ENCODE measurements at places on chromosomes 4 and X.

GRCh38 chrX:117990438-117990837, 126.2 kb downstream of the KLHL13 start:
- DNase-seq: no peak

- DNase-seq: no peak
Observed at GRCh38 chr4:4574052-4574451, 32.2 kb upstream of the STX18 start.

DNA sequence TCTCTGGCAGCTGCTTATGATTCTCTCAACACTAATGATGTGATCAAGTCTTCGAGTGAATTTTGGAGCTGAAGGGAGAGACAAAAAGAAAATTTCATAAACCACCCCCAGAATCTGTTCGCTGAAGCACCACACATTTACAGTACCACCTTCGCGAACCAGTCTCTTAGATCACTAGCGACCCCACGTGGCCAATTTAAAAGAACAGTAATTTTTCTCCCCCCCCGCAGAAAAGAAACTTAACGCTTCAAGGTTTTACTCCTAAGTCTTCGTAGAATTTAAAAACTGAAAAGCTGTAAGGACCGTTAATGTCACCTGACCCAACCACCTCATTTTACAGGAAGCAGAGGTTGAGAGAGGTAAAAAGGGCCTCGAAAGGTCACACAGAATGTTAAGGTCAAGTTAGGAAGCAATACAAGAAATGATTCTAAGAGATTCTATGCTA, 187.5 kb downstream of the QDPR start:
- peak; percentile 40 for DNase-seq

- no peak for DNase-seq
Observed at GRCh38 chr4:6885953-6886557, 23.6 kb upstream of the TBC1D14 start.

DNA sequence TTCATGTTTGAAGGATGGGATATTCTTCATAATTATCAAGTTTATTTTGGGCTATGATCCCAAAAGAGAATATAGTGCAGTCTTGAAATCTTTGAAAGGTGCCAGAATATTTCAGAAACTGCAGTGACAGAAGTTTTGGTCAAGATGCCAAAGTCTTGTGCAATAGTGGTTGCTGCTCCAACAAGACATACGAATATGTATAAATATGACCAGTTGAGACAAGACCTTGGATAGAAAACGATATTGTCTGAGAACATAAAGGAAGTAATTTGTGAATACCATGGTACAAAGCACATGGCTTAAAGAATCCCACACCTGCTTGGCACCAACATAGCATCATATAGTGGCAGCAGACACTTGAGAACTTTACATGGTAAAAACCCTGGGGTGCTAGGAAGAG, 48.6 kb upstream of the AMELX start:
- no peak for DNase-seq

DNA sequence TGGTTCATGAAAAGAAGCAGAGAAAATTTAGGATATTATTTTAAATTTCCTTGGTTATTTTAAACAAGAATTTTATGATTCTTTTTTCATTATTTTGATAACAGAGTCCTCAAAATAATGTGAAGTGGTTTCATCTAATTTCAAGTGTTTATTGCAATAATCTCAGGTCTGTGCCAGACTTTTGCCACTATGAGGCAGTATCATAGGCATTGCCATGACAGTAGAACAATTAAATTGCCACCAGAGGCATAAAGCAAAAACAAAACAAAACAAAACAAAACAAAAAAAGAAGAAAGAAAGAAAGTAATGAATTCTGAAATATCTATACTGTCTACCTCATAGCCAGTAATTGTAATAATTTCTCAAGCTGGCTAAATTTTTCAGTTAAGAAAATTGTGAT, 739.2 kb downstream of the KCTD8 start:
- DNase-seq: no peak

GRCh38 chrX:36963852-36964251, 44.3 kb upstream of the FAM47C start:
- no peak for DNase-seq

DNA sequence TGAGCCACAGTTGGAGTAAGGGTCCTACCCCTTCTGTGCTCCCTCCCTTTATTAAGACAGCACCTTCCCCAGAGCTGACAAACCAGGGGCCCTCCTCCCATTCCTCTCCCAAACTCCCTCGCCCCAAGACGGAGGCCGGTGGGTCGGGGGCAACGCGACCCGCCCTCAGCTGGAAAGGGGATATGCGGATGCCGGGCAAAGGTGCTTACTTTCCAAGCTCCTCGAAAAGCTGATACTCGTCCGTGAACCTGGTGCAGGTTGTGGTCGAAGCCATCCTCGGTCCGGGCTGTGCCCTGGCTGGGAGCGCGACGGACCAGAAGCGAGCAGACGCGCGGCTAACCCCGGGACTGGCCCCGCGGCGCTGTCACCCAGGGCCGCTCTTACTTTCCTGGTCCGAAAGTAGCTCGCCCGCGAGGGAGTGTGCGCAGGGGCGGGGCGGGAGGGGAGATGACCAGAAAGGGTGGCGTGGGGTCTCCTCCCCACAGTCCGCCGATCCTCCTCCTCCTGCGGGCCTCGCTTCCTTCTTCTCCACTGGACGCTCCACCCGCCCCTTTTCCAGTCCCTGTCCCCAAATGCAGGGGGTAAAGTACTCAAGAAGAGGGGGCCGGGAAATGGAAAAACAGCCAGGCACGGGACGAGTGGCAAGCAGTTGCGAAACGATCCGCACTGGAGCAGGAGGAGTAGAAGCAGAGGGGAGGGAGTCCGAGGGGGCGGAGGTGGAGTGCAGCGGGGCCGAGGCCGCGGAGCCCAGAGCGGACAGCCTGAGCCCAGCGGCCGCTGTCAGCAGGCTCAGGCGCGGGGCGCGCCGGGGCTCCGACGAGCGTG, 531 bp downstream of the CAMK2D start:
- peak; percentile 54 for DNase-seq

DNA sequence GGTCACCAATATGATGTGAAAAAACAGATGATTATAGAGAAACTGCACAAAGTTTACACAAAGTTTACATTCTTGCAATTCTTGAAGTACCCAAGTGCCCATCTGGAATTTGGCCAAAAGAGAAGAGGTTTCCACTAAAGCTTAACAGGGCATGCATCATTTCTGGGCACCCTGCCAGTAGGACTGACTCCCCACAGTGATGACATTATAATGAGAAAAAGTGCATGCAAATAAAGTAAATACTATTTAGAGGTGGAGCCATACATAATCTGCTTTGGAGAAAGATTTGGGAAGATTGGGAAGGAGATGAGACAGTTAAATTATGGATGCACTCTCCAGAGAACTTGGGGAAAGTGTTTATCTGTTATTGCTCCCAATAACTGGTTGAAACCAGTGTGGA, 93.7 kb upstream of the TRPC3 start:
- no peak for DNase-seq

- no peak for DNase-seq
Observed at GRCh38 chr4:184785813-184786212, 40.0 kb downstream of the ACSL1 start.

DNA sequence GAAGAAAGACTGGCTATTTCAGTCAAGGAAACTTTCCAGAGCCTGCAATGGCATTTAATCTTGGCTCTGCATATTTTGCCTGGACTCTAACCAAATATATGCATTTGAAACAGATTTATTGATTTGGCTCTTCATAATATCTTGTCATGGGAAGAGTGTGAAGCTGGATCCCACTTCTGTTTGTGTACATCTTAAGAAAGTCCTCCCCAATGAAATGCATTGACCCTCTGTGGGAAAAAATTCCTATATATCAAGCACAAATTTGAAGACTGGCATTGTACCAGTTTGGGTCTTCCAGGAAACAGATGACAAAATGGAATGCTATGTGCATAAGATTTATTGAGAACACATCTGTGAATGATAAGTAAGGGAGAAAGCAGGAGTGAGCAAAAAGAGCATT, 897.3 kb upstream of the TENM3 start:
- no peak for DNase-seq

DNA sequence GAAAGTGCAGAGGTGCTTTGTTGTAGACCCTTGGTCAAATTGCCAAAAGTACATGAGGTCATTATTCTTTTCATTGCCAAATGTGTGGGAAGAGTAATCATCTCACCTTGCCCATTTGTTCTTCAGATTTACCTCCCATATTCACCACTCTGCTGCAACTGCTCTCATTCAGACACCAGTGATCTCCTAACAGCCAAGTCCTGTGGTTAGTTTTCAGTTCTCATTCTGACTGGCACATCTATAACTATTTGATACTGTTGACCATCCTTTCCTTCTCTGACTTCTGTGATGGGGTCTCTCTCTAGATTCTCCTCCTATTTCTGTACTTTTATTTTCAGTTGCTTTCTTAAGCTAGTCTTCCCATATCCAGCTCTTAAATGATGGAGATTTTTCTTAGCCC, 39.8 kb downstream of the GRIA3 start:
- DNase-seq: no peak

DNA sequence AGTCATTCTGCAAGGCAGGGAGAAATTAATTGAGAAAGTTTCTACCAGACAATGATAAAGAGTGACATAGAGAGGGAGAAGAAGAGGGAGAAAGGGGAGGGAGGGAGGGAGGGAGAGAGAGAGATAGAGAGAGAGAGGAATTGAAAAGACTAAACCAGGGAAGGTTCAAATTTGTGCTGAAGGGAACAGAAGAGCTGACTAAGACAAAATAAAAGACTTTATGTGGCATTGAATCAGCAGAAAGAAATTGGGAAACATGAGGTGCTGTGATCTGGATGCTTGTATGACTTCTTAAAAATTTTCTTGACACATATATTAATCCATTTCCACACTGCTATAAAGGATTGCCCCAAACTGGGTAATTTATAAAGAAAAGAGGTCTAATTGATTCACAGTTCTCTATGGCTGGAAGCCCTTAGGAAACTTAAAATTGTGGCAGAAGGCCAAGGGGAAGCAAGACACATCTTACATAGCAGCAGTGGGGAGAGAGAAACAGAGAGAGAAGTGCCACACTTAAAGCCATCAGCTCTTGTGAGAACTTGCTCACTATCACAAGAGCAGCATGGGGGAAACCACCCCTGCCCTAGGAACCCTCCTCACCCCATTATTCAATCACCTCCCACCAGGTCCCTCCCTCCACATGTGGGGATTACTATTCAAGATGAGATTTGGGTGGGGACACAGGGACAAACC, 13.5 kb upstream of the CXCL6 start:
- no peak for DNase-seq

DNA sequence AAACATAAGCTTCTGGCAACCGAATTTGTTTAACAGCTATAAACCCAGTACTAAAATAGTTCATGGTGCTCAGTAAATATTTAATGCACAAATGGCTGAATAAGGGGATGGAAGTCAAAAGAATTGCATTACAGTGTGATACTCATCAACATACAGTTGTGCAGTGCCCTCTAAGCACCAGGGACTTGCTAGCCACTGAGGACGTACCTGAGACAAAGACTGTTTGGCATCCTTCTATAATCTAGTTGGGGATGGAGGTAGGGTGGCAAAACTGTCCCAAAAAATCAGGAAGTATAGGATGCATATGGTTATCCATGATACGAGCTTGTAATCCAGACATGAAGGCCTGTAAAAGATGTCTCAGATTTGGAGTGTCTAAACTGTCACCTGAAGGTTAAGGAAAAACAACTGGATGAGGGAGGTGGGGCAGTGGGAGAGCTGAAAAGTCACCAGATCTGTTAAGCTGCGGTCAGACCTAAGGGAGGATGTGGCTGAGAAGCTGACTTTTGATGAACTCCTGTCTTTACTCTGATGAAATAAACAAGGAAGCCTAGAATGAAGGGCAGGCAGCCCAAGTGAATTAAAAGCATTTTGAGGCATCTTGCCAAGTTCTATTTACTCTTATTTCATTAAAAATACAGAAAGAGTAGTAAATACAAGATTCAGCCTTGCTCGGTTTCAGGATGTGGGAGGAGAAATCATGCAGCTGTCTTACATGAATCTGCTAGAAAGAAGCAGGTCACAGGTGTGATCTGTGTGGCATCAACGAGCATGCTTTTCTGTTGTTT, 12.0 kb upstream of the CD38 start:
- DNase-seq: no peak

GRCh38 chr4:73525611-73526010, 44.1 kb downstream of the AFM start:
- DNase-seq: no peak

- peak; percentile 60 for DNase-seq
Observed at GRCh38 chr4:16995451-16995850, 97.0 kb upstream of the LDB2 start.

DNA sequence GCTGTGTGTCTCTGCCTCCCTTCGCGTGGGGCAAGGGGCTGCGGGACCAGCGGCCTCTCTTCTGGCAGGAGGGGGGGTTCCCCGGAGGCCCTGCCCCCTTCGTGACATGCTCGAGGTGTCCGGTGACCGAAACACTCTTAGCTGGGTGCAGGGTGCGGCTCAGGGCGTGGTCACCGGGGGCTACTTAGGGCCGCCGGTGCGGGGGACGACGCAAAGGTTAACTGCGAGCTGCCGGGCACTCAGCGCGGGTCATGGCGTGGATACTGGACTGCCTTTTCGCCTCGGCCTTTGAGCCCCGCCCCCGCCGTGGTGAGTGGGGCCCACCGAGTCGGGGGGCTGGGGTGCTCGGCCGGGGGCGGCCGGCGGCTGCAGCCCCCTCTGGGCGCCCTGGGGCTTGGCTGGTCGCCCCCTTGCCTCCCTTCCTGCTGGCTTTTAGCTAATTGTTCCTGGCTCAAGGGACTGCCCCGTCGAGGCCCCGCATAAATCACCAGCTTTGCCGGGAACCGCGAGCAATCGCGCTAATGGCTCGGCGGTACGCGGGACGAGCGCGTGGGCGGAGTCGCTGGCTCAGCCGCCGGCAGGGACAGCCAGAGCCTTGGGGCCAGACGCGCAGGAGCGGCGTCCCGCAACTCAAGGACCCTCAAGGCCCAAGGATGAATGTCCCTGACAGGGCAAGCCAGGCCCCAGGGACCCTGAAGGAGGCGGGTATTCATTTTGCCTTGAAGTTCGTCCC, at the start of gene ARHGAP36:
TSS of gene ARHGAP36 (plus strand) at position 211 of the 733 bp plus-strand sequence. CDS start 23,320 bp downstream, outside the sequence.
- peak; percentile 33 for DNase-seq

- no peak for DNase-seq
Observed at GRCh38 chr4:175635546-175635945, 176.5 kb downstream of the GPM6A start.

GRCh38 chr4:147421456-147421855, 59.4 kb upstream of the EDNRA start:
- no peak for DNase-seq

DNA sequence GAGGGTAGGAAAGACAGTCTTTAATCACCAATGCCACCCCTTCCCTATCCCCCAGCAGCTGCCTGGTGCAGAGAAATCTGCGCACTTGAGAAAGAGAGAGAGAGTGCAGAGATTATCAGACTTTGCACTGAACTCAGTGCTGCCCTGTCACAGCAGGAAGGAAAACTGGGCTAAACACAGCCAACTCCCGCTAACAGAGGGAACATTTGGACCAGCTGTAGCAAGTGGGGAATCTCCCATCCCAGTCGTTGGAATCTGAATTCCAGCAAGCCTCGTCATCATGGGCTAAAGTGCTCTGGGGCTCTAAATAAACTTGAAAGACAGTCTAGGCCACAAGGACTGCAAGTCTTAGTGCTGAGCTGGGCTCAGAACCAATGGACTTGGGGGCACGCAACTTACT, 168.7 kb downstream of the DLG3 start:
- no peak for DNase-seq

DNA sequence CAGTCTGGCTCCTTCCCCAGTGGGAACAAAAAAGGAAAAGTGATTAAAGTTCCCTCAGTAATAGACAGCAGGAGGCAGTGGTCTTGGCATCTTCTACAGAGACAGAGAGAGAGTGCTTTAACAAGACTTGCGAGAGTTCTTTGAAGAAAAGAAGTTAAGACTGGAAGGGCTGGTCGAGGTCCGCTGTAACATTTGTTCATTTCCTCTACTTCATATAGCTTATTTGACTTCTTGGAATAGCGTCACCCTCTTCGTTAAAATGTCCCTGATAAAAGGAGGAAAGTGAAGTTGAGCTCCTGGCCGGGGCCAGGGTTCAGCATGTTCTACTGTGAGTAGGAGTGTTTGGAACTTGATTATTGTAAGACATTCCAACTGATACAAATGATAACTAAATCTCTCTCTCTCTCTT, 179.8 kb downstream of the SLIT2 start:
- no peak for DNase-seq
